Iris pigment epithelial cell (primary cell): ENCODE measurements at places on chromosomes 12 and 14.

DNA sequence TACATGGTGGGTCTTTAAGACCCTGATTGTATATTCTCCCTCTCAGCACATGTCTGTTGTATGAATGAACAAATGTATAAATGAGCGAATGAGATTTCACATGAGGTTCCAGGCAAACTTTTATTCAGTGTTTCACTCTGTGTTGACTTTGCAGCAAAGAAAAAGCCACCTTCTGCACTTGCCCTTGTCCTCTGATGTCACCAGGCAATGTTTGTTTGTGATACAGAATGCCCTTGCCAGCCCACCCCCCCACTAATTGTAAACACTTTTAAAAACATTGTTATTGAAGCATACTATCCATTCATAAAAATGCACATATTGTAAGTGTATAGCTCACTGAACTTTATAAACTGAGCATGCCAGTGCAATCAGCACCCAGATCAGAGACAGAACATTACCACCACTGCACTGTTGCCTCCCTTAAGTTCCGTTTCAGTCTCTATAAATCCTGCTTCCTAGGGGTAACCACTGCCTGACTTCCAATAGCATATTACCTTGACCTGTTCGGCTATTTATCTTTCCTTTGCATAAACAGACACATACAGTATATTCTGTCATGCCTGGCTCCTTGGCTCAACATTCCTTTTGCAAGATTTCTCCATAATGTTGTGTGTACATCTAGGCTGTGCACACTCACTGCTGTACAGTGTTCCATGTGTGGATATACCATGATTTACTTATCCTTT is 11.3 kb upstream of the LTA4H start:
- no peak for DNase-seq

- DNase-seq: no peak
Observed at GRCh38 chr14:104515059-104515810, 64.3 kb upstream of the C14orf180 start.

GRCh38 chr12:101941306-101942249 is 64.2 kb downstream of the DRAM1 start:
- DNase-seq: no peak

DNA sequence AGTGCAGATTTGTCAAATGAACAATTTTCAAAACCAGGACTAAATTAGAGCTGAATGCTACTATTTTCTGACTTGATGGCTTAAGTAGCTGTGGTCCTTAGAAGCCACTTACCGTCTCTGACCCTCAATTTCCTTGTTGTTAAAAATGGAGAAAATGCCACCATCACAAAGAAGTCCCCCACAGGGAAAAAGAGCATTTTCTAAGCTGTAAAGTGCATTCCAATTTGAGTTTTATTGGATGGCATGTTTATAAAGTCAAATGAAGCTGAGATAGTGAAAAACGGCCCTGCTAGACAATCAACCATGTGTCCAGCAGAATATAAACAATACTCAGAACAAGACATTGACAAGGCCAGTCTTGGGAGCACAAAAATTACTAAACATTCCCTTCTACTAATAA is 53.6 kb downstream of the GOLGA5 start:
- DNase-seq: no peak
